ENCODE measurements at places on chromosomes 11 and 22.

DNA sequence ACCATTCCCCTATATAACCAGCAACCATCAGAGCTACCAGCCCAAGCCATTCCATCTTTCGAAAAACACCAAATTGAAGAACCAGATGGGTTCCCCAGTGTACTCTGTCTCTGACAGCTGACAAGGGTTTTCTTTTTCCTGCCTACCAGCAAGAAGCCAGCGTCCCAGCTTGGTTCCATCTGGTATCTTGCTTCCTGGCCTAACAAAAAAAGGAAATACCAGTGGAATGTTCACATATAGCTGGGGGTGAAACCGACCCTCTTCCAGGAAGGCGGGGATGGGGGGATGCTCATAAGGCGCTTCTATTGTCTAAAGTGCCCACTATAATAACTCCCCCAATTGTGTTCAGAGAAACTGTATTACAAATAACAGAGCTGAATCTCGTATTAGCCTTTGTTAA is 172.3 kb downstream of the LDLRAD3 start:
- no peak for DNase-seq

DNA sequence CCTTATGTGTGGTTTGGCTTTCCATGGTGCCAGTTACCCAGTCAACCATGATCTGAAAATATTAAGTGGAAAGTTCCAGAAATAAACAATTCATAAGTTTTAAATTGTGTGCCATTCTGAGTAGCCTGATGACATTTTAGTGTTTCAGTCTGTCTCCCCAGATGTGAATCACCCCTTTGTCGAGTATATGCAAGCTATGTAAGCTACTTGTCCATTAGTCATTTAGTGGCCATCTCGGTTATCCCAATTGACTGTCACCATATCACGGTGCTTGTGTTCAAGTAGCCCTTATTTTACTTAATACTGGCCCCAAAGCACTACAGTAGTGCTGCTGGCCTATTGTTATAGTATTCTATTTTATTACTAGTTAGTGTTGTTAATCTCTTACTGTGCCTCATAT is 44.9 kb downstream of the ATG16L2 start:
- no peak for DNase-seq

GRCh38 chr11:91932151-91932821 is 292.3 kb upstream of the FAT3 start:
- DNase-seq = no peak

DNA sequence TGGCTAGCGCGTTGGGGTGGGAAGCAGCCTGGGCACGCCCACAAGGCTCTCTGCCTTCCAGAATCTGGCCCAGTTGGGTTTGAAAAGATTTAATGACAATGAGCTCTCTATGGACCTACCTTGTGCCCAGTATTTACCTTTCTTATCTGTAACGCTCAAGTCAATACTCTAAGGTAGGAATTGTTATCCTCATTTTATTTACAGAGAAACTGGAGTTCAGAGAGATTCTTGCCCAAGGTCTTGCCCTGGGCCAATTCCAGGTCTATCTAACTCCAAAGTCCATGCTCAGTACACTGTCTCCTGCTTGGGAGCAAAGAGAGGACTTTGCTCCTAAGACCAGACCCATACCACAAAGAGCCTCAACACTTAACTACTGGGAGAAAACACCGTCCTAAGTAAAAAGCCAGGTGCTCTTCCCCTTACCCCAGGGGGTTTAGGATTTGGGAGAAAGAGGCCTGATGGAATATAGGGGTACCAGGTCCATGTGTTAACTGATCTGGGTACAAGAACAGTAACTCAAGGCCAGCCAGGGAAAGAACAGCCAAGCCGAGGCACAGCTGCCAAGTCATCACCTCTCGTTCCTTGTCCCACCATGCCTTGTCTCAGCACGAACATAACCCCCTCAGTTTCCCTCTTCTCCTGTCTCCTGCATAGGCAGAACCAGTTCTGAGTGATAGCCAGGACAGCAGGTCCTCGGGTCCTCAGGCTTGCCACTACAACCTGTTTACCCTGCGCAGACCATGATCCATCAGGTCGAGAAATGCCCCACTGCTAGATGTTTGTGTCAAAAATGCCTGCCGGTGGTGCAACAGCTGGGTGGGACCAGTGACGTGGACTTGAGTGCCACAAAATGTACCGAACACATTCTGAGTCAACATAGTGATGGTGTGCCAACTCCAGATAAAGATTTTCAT is 14.6 kb downstream of the APOA4 start:
- peak; percentile 96 for DNase-seq

- no peak for DNase-seq
Measured at GRCh38 chr11:117808784-117809183, 11.8 kb upstream of the DSCAML1 start.

- DNase-seq = no peak
Measured at GRCh38 chr11:64210301-64211020, 3.9 kb downstream of the FERMT3 start.

DNA sequence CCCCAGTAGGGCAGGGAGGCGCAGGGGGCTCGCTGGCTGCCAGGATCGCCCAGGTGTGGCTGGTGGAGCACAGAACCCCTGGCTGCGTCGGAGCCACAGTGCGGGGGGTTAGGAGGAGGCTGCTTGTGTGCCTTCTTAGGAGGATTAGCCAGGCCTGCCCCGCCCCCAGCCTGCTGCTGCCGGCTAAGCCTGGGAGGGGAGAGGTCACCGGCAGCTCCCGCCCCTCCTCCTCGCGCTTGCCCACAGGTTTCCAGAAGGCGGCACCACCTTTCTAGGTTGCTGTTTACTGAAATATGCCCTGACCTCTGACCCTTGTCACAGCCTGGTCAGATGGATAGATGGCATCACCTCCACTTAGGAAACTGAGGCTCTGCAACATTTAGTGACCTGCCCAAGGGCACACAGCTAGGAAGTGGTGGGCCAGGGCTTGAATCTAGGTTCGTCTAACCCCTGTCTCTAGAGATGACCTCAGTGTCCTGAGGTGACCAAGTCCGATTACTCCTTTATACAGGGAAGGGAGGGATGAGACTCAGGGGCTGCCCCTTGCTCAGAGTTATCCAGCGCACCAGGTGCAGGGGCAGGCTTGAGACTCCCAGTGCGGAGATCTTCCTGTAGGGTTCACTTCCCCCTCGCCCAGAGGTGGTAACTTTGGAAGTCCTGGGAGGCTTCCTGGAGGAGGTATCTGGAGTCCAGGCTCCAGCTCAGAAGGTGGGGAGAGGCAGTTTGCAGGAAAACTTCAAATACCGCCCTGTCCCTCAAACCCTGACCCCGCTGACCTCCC is 44.0 kb downstream of the MYO7A start:
- peak; percentile 59 for DNase-seq

DNA sequence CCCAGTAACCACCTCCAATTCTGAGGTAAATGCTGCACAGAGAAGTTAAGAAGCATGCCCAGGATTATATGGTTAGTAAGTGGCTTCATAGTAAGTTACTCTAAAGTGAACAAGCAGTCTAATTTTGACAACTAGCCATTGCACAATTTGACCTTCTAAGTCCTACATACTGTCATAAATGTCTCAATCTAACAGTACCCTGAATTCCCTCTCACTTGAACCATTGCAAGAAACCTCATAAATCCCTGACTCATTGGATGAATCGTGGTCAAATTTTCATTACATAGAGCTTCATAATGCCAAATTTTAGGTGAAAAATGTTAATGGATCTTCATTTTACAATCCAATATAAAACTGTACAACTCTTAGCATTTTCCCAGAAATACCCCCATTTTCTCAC is 217.3 kb upstream of the GRIA4 start:
- DNase-seq = no peak

DNA sequence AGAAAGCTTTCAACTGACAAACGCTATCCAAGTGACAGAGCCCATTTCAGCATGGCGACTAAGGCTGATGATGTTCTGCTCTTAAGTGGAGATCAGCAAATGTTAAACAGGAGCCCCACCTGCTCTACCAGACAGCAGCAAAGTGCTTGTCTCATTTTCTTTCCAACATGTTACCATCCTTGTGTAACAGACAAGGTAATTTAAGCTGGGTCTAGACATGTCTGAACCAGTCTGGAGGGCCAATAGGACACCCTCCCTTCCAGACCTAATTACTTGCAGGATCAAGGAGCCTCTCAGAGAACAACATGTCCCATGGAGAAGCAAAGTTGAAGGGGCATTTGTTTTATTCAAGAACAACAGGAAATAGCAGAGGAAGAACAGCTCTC is 3.9 kb upstream of the LMO2 start:
- no peak for DNase-seq

DNA sequence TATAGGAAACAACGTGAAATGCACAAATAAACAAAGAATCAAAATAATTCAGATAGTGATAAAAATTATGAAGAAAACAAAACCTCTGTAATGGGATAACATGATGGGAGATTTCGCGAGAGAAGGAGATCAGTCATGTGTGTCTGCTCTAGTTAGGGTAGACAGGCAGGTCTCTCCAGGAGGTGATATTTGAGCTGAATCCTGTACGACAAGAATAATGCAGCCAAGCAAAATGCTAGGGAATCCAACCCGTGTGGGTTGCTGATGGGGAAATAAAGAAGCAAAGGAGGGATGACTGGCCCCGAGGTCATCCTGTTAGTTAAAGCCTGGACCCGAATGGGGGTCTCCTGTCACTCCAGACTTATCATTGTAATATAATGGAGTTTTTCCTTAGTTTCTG is 16.0 kb downstream of the MAML2 start:
- DNase-seq = no peak

DNA sequence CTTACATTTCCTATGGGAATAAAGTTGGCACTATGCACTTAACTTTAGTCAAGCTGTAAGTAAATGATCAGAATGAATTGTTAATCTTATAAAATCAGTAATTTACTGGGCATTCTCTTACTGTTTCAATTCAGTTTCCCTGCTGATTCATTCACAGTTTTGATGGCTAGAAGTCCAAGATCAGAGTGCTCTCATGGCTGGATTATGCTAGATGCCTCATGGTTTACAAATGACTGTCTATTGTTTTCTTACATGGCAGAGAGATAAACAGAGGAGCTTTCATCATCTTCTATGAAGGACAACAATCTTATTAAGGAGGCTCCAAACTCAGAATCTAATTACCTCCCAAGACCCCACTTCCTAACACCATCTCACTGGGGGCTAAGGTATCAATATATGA is 135.1 kb upstream of the CARD18 start:
- no peak for DNase-seq

All from left lobe of liver (tissue), 2 donors.